ENCODE measurements at places on chromosomes 4 and X.
A peak's percentile ranks its signal among the peaks of the same experiment; 100 is the strongest.

- DNase-seq: no peak
These were observed 34.4 kb downstream of the SAGE1 start for GRCh38 chrX:135927897-135928296.

GRCh38 chrX:106999002-106999975 is 723 bp downstream of the MORC4 start:
- peak; percentile 42 for DNase-seq

DNA sequence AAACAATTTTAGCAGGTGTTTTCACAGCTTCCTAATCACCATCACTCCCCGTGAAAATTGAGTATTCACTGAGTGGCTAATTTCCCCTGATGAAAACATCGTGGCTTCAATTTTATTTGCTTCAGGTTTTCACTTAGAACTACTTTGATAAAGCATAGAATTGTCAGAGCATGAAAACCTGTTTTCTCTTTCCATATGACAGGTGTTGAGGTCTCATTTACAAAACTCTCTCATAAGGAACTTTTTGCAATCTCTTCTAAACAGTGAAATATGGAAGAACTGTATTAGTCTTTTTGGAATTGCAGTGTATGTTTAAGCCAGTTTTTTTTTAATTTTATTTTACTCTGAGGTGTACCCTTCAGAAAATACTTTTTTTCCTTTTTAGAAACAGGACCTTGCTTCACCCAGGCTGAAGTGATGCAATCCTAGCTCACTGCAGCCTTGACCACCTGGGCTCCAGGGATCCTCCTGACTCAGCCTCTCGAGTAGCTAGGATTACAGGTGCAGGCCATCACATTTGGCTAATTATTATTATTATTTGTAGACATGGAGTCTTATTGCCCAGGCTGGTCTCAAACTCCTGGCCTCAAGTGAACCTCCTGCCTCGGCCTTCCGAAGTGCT is 111.2 kb upstream of the RAPGEF2 start:
- no peak for DNase-seq

DNA sequence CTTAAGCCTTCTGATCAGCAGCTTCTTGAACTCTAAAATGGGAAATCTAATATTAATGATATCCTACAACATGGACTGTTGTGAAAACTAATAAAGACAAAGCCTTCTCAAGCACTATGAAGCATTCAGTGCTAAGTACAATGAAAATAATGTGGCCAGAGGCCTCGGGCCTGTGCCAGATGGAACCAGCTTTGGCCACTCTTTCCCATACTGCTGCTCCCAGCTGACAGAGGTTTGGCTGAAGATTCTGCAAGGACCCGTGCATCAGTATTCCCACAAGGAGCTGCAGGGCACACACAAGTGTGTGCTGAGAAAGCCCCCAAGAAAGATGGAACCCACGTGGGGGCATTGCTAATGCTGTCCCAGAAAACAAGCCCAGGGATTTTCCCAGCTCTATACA is 60.5 kb upstream of the RPL34 start:
- no peak for DNase-seq

DNA sequence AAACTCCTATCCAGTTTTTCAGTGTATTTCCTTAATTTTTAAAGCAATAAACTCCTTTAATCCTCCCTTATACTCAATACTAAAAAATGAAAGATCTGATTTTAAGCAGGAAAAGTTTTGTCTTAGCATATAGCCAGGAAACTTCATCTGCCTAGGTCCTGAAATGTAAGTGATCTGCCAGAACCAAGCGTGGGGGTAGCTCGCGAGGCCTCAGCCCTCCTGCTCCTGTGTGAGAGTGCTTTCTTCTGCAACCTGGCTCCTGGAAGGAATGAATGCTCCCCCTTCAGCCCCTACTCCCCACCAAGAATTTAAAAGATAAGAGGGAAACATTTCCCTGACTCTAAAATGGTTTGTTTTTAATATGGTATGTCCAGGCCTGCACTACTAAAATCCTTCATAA is 160.1 kb downstream of the CBR4 start:
- DNase-seq: no peak

DNA sequence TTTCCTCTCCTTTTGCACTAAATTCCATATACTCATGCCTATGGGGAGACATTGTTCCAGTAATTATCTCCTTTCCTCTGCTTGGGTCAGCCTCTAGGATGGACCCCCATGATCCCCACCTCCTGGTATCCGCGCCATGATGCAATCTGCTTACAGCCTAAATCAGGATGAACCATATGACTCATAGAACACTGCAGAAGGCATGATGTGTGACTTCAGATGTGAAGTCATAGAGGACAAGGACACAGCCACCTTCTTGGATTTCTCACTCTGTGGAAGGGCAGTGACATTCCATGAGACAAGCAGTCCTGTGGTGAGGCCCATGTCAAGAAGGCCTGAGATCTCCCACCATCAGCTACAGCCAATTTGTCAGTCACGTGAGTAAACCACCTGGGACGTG is 9.0 kb upstream of the TMEM144 start:
- no peak for DNase-seq

- DNase-seq: peak; percentile 66
These were observed 126.5 kb downstream of the REELD1 start for GRCh38 chr4:146340798-146341197.

DNA sequence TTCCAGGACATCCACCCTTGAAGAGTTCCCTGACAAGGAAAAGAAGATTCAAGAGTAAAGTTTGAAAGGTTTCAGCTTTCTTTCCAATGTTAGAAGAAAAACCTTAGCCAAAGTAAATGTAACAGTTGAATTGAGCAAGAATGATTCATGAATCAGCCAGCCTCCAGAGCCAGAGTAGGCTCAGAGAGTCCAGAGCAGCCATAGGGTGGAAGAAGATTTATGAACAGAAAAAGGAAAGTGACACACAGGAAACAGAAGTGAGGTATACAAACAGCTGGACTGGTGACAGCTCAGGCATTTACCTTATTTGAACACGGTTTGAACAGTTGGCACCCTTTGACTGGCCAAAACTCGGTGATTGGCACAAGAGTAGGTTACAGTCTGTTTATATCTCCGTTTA is 63.2 kb downstream of the QDPR start:
- DNase-seq: no peak

DNA sequence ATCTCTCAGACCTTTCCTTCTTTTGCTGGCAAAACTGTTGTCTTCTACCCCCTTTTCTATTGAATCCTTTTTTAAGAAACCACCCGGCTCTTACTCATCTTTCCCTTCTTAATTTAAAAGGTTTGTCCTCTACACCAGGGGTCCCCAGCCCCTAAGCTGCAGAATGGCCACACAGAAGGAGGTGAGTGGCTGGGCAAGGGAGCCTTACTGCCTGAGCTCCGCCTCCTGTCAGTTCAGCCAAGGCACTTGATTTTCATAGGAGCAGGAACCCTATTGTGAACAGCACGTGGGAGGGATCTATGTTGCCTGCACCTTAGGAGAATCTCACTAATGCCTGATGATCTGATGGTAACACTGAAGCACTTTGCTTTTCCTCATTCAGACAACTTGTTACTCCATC is 726.3 kb upstream of the INTU start:
- no peak for DNase-seq

- DNase-seq: no peak
These were observed 17.7 kb downstream of the HELT start for GRCh38 chr4:185036019-185036418.

GRCh38 chr4:110629780-110630687 is 7.2 kb upstream of the PITX2 start:
- no peak for DNase-seq

DNA sequence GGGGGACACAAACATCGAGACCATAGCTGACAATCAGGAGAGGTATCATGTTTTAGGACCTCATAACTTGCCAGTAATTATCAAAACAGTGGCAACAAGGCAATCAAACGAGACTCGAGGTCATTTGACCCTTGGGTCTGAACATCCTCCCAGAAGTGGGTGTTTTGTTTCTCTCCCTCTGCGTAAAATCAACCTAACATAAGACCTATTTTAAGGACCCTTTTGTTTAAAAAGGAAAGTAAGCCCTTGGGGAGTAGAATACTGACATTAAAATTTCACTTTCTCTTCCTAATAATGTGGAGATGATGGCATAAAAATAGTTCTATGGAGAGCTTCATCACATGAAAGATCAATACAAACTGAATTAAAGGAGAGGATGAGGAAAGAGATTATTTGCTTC is 106.2 kb upstream of the PUDP start:
- DNase-seq: no peak

DNA sequence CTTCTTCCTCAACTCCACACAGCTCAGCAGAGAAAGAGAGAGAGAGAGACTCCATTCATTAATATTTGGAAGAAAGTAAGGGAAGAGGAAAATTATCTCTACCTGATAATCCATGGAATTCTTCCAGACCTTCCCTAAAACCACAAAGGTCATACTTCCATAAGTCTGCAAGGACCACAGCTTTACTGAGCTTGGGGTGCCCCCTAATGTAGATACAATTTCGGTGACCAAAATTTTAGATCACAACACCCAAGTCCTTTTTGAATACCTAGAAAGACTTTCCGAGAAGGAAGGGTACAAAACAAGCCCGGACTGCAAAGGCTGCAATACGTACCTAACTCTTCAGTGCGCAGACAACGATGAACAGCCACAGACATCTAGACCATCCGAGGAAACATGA is 523.9 kb downstream of the GLUD2 start:
- no peak for DNase-seq

GRCh38 chr4:152606753-152607152 is 70.9 kb upstream of the FBXW7 start:
- peak; percentile 24 for DNase-seq

- DNase-seq: no peak
These were observed 30.3 kb downstream of the SH3KBP1 start for GRCh38 chrX:19857131-19857530.

DNA sequence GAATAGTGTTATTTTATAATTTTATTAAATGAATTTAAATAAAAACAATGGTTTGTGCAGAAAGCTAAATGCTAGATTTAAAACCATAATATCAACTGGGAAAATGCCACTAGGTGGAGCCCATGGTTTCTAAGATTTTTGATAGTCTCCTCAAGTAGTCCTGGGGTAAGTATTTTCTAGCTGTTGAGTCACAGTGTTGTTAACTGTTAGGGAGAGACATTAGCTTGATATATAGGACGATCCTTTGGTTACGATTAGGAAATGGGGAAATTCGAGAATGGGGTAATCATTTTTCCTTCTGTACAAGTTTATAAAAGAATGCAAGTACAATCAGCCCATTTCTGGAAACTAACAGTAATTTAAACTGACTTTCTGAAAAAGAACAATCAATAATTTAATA is 378.4 kb downstream of the ANKRD50 start:
- peak; percentile 78 for DNase-seq

DNA sequence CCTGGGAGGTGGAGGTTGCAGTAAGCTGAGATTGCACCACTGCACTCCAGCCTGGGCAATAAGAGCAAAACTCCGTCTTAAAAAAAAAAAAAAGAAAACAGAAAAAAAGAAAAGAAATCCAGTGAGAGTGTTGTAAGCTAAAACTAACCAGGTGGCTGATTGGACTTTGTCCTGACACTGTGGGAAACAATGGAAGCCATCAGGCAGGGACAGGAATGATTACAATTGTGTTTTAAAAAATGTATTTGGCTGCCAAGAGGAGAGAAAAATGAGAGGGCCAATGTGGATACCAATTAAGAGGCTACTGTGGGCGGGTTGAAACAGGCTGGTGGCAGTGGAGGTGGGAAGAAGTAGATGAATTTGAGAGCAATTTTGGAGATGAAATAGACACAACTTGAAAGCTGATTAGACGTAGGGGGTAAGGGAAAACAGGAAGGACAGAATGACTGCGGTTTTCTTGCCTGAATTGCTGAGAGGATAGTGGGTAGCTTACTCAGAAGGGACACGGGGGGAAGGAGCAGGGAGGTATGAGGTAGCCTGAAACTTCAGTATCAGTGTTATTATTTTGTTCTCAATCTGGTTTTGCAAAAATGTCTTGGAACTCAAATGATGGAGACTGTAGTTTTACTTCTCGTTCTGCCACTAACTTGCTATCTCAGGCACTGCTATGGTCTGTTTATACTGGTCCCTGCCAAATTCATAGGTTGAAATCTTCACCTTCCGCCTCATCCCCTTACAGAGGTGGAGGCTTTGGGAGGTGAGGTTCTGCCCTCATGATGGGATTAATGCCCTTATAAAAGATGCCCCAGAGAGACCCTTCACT is 45.6 kb upstream of the CHRNA9 start:
- DNase-seq: peak; percentile 48

- no peak for DNase-seq
These were observed 16.7 kb downstream of the ATP1B4 start for GRCh38 chrX:120378570-120378969.

DNA sequence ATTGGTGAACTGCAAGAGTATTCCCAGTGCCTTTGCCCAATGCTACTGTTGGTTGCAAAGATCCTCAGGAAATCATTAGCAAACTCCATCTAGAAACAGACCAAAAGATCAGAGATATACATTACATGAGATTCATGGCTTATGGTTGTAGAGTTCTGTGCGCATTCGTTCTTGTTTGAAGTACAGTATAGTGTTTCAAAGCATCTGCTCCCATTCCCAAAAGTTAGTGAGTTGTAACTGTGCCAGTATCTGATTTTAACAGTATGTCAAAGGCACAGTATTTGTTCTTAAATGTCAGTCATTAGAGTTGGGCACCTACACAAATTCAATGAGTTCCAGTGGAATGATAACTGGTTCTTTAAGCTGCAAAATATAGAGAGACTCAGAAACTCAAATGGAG is 314.7 kb upstream of the ATOH1 start:
- DNase-seq: no peak

- no peak for DNase-seq
These were observed 19.4 kb downstream of the LYAR start for GRCh38 chr4:4270529-4270928.

GRCh38 chrX:46198858-46199257 is 346.4 kb downstream of the ZNF674 start:
- DNase-seq: no peak

DNA sequence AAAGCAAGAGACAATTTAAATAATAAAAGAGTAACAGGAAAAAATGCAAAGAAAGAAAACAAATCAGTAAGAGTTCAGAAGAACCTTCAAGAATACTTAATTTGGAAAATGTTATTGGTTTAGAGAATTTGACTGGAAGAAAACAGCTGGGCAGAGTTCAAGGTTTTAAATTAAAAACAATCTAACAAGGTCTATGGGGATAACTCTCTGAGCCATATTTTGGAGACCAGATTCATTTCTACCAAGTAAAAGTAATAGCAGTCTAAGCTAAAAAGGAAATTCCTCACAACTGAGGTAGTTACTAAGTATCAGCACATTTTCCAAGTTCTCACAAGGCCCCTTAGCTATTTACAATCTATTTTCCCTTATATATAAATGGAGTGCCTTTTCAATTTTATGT is 82.4 kb upstream of the TFDP3 start:
- no peak for DNase-seq

DNA sequence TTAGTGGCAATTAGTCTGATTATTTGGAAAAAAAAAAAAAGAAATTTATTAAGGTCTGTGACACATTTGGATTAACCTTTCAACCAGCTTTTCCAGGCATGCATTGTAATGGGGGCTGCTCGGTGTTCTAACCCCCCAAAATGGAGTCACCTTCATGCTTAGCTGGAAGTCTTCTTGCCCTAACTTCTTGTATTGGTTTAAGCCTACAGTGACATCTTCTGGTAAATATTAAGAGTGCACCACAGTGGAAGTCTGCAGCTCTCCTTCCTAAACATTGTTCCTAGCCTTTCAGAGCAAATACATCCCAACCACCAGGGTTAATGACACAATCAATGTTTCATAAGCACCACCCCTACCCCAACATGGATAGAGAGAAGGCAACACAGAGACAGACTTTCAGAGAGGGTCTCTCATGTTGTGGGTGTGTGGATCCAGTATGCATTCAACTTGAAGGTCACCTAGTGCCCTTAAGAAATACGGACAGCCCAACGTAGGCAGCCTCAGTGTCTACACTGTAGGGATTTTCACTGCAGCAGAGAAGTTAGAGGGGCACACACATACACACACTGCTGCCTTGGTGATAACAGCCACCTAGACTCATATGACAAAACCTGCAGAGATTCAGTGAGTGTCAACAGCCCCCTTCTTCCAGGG is 142.9 kb upstream of the MBNL3 start:
- DNase-seq: peak; percentile 60

Data from hematopoietic multipotent progenitor cell treated with erythropoietin and hydrocortisone succinate and interleukin-3 and kit ligand, for 6 days (in vitro differentiated cells).